AG09309 (cell line): ENCODE measurements at places on chromosomes 12 and 14.

- no peak for DNase-seq
Measured at GRCh38 chr14:96054661-96055060, 15.5 kb downstream of the C14orf132 start.

DNA sequence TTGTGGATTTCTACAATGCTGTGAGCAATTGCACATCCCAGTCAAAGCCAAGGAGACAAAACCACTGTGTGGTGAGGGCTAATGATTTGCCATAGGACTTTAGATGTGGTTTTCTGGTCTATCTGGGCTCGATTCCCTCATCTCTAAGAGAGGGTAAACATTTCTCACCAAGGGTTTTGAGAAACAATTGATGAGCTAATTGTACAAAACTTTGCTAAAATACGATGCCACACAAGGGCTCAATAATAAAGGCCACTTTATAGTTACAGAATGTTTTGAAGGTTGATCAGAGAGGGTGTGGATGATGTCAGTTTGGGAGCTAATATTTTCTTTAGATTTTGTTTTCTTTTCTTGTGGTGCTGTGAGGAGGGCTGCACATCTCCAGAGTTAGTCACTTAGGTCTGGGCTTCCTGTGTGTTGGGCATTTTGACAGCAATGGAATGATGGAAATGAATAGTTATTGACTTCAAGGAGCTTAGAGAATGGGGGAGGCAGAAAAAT, 60.8 kb upstream of the SLC38A4 start:
- peak; percentile 72 for DNase-seq

GRCh38 chr12:19456176-19456575, 16.9 kb downstream of the AEBP2 start:
- DNase-seq, result no peak

DNA sequence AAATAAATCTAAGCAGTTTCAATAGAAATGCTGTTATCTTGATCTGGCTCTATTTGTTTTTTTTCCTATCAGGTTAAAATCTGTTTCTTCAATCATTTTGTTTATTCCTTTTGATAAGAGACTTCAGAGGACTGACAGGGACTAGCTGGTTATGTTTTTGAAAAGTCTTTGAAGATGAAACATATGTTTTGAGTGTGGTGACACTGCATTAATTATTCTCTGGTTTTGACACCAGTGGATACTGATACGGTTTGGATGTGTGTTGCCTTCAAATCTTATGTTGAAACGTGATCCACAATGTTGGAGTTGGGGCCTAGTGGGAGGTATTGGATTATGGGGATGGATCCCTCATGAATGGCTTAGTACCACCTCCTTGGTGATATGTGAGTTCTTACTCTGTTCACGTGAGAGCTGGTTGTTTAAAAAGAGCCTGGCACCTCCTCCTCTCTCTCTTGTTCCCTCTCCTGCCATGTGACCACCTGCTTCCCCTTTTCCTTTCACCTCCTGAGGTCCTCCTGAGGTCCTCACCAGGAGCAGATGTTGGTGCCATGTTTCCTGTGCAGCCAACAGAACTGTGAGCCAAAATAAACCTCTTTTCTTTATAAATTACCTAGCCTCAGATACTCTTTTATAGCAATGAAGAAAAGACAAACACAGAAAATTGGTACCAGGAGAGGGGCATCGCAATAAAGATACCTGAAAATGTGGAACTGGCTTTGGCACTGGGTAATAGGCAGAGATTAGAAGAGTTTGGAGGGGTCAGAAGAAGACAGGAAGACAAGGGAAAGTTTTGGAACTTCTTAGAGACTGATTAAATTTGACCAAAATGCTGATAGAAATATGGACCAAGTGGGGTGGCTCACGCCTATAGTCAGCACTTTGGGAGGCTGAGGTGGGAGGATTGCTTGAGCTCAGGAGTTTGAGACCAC, 23.0 kb downstream of the RASSF3 start:
- no peak for DNase-seq

DNA sequence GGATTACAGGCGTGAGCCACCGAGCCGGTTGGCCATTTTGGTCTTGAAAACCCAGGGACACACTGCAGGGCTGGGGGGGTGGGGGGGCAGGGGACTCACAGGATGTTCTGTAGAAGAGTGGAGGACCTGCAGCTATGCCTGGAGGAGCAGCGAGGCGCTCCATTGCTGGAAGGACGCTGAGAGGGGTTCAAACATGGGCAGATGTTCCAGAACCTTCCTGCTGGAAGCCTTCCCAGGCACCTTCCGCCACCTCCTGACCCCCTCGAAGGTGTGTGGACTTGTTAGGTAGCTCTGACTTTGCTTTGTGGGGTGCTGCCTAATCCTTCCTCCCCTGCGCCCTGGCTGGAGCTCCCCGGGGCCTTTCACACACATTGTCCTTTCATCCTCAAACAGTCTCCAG, 19.6 kb upstream of the PPP1R13B start:
- DNase-seq, result no peak

GRCh38 chr12:128536810-128537209, 269.8 kb downstream of the TMEM132C start:
- DNase-seq, result no peak

GRCh38 chr12:96064271-96064670, 28.9 kb upstream of the LTA4H start:
- DNase-seq, result no peak
